ENCODE measurements at places on chromosomes 3 and 15. TPM values are rescaled to one million over a fixed set of nuclear protein-coding genes. Genes with fewer than 3 reads are reported as not detected.

DNA sequence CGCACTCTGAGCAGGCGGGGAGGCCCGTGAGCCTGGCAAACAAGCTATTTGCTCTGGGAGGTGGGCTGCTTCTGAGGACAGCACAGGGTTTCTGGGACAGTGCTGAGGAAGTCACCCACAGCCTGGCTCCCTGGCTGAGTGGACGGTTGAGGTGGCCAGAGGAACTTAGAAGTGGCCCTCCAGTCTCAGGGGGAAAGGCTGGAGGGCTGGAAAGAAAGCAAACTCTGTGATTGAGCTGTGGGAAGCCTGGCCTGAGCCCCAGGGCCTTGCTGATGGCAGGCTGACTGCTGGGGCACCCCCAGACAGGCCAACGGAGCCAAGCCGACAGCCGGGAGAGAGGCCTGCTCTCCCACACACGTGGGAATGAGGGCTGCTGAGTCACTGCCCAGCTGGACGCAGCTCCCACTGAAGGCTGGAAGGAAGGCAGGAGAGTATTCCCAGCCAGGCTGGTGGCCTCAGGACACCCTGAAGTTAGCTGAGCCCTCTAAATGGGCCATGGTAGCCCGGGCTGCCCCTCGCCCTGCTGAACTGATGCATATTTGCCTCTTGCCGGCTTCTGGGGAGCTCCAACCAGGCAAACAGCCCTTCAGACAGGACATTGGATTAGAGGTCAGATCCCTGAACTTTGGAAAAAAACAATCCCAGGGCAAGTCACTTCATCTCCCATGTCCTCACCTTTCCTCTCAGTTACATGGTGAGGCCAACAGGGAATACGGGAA is 98.0 kb upstream of the TLE3 start:
- no peaks in the 10 kb centered on the region for H3K27me3 ChIP-seq
- no peak overlapping the region for H3K27ac ChIP-seq
- H3K4me1 ChIP-seq: no peaks in the 10 kb centered on the region
- no peaks in the 10 kb centered on the region for H3K36me3 ChIP-seq
- no peak overlapping the region for H3K4me3 ChIP-seq

GNB5 gene
- 38.8 TPM for total RNA-seq

- peaks cover 65% of the 10 kb centered on the region for H3K4me1 ChIP-seq
- no peak for DNase-seq
- H3K4me3 ChIP-seq: no peak overlapping the region
- H3K36me3 ChIP-seq: peaks cover 2% of the 10 kb centered on the region
- no peak overlapping the region for H3K27ac ChIP-seq
Observed at GRCh38 chr3:125123451-125124305, 67.9 kb upstream of the HEG1 start.

DNA sequence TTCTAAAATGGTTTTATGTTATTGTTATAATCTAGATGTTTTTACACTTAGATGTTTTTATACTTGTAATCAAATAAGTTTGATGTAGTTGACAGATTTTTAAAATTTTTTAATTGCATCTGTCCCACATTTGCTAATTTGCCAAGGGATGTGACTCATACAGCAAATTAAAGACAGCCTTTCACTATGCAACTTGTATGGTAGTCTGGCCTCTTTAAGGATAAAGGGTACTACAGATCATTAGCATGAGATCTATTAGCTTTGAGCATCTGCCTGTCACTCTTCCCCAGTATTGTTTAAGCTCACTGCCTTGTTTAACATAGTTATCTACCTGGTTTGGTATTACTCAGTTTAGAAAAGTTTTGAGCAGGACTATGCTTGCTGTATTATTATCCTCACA is 83.0 kb downstream of the NPTN start:
- no peaks in the 10 kb centered on the region for H3K27me3 ChIP-seq
- DNase-seq: no peak
- H3K4me3 ChIP-seq: no peak overlapping the region
- no peaks in the 10 kb centered on the region for H3K4me1 ChIP-seq

INKA1 gene
- total RNA-seq: 1.5 TPM

DNA sequence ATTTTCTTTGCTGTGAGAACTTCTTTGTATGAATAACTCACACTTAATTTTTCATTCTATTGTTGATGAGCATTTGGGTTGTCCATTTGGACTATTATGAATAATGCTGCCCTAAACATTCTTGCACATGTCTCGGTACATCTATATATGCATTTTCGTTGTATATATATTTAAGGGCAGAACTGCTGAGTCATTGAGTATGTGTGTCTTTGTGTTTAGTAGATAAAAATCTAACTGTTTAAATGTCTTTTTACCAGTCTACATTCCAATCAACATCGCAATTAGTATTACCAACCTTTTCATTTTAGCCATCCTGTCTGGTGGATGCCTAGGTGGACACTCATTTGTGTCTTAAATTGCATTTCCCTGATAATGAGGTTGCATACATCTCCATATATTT is 144.4 kb downstream of the UACA start:
- no peaks in the 10 kb centered on the region for H3K4me1 ChIP-seq
- H3K4me3 ChIP-seq: no peak overlapping the region
- peaks cover 19% of the 10 kb centered on the region for H3K27me3 ChIP-seq

CCR1 gene
- 0.17 TPM for total RNA-seq

- no peak for DNase-seq
- no peaks in the 10 kb centered on the region for H3K27me3 ChIP-seq
- no peak overlapping the region for H3K27ac ChIP-seq
Observed at GRCh38 chr3:73401616-73402279, 223.0 kb downstream of the PDZRN3 start.

- no peak for DNase-seq
- no peak overlapping the region for H3K4me3 ChIP-seq
- H3K36me3 ChIP-seq: no peaks in the 10 kb centered on the region
- peaks cover 25% of the 10 kb centered on the region for H3K27me3 ChIP-seq
- H3K27ac ChIP-seq: no peak overlapping the region
Observed at GRCh38 chr15:69038508-69038907, 24.0 kb downstream of the NOX5 start.

GLT8D1 gene
- total RNA-seq: 38.3 TPM

DNA sequence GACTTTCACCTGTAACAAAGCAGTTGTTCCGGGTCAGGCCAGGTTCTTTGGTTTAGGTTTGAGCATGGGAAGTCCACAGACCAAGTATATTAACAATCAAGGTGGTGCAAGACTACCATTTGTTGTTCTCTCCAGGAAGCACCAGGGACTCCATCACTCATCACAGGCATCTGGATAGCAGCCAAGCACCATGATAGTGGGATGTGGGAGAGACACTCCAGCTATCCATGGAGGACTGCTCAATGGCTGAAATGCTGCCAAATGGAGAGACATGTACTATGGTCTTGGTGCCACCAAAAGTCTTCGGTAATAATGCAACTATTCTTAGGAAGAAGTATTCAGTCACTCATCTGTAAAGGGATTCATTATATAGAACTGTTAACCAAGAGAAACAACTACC is 143.0 kb downstream of the TNIK start:
- H3K4me1 ChIP-seq: peaks cover 28% of the 10 kb centered on the region
- no peak for DNase-seq
- no peaks in the 10 kb centered on the region for H3K36me3 ChIP-seq
- H3K27me3 ChIP-seq: no peaks in the 10 kb centered on the region

DNA sequence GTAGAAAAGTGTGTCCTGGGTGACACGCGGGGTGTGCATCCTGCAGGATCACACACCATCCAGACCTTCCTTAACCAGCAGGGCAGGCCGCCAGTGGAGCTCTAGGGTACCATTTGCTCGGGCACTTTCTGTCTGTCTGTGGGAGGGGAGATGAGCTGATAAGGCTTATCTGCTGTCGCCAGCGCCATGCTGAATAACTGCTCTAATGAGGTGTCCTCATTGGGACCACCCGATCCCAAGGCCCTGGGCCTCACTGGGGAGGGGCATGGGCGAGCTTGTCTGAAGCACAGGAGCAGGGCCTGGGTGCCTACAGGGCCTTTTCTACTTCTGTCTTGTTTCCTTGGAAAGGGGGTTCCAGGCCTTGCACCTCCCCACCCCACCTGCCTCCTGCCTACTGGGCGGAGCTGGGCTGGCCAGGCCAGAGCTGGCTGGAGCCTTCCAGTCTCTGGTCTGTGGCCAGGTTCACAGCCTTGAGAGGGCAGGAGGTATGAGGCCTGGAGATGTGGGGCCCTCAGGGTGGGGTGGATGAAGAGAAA is 2.5 kb upstream of the GATA2 start:
- H3K27me3 ChIP-seq: peaks cover 69% of the 10 kb centered on the region
- DNase-seq: no peak
- H3K4me1 ChIP-seq: peaks cover 12% of the 10 kb centered on the region
- H3K27ac ChIP-seq: no peak overlapping the region

All from activated T-cell treated with anti-CD3 and anti-CD28 coated beads, Interleukin-2, amount 50 U/mL, for 72 hours (primary cell).